ENCODE measurements at places on chromosomes 13 and 19.
A peak's percentile ranks its signal among the peaks of the same experiment; 100 is the strongest.

- no peak for DNase-seq
These were observed 39.1 kb downstream of the GPR180 start for GRCh38 chr13:94640721-94641120.

DNA sequence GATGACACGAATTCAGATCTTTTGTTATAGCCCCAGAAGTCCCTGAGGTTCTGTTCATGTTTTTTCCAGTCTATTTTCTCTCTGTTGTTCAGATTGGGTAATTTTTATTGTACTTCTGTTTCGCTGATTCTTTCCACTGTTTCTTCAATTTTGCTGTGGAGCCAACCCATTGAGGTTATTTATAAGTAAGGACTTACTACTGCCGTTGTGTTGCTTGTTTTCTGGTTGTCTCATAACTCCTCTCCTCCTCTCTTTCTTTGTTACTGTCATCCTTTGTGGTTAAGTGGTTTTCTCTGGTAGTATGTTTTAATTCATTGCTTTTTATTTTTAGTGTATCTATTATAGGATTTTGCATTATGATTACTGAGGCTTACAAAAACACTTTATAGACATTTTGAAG is 48.7 kb upstream of the GAS6 start:
- DNase-seq: no peak

DNA sequence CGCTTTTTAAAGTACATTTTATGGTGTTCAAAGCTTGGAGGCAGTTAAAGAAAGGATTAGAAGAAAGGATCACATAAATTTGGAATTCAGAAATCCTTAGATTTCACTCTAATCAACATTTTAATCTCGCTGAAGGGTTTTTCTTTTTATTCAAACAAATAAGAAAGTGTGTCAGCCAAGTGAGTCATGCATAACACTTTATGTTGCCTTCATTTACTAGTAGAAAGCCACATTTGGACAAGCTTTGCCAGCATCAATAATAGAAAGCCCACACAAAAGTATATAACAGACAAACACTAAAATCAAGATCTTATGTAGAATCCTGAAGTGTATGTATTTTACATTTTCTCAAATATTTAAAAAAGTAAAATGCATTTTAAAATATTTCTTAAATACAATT is 154.9 kb upstream of the TRPC4 start:
- DNase-seq: no peak

GRCh38 chr19:3190921-3191805 is 5.4 kb downstream of the NCLN start:
- no peak for DNase-seq

DNA sequence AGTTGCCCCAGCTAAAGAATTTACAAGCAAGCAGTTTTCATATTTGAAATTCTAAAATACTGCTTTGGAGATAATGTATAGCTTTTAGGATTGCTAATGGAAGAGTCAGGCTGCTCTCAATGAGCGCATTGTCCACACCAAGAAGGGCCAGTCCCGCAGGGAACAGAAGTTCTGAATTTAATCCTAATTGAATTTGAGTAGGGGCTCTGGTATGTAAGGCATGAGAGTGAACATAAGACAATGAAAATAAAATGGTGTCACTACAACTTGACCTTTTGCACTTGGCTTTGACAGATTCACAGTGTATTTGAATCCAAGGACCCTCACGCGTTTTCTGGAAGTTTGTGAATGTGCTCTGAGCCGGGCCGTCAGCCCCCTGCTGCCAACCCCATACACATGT is 32.6 kb downstream of the RAB20 start:
- DNase-seq: no peak

- DNase-seq: no peak
These were observed 325.1 kb downstream of the DCT start for GRCh38 chr13:94154367-94154766.

GRCh38 chr19:49441210-49441959 is at the start of gene SLC17A7:
TSS of gene SLC17A7 (minus strand) at chr19:49441527. CDS start at chr19:49441379, 148 bp downstream.
- no peak for DNase-seq

- DNase-seq: no peak
These were observed 4.2 kb downstream of the FCHO1 start for GRCh38 chr19:17755443-17755890.

- peak; percentile 73 for DNase-seq
These were observed at the start of gene ZNF575 for GRCh38 chr19:43532962-43533545. TSS of gene ZNF575 (plus strand) at chr19:43533188. CDS start at chr19:43534423, 1,235 bp downstream.

DNA sequence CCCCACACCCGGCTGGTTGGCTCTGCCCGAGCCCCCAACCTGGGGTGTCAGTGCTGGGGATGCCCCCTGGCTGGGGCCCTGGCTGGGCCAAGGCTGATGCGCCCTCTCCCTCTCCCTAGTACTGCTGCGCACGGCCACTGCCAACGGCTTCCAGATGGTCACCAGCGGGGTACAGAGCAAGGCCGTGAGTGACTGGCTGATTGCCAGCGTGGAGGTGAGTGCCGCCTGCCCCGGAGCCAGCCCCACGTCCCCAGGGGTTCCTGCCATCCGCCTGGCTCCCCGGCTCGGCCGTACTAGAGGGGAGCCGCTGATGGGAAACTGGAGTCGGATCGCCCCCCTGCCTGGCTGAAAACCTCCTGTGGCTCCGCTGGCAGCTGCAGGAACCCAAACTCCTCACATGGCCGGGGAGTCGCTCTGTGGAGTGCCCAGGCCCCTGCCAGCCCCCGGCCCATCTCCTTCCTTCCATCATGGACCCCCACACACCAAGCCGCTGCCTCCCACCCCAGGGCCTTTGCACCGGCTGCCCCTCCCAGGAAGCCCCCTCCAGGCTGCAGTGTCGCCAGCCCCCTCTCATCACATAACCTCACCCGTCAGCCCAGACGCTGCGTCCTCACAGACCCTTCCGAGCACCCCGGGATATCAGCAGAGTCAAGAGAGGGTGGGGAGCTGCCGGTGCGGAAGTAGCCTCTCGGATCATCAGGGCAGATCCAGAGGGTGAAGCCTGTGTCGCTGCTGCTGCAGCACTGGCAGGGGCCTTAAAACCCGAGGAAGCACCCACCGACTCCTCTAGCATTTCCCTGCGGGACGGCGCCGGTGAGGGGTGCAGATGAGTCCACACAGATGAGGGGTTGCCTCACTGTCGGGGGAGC is 10.6 kb downstream of the NCLN start:
- DNase-seq: no peak

- no peak for DNase-seq
These were observed 21.2 kb upstream of the PCDH8 start for GRCh38 chr13:52869621-52870020.

DNA sequence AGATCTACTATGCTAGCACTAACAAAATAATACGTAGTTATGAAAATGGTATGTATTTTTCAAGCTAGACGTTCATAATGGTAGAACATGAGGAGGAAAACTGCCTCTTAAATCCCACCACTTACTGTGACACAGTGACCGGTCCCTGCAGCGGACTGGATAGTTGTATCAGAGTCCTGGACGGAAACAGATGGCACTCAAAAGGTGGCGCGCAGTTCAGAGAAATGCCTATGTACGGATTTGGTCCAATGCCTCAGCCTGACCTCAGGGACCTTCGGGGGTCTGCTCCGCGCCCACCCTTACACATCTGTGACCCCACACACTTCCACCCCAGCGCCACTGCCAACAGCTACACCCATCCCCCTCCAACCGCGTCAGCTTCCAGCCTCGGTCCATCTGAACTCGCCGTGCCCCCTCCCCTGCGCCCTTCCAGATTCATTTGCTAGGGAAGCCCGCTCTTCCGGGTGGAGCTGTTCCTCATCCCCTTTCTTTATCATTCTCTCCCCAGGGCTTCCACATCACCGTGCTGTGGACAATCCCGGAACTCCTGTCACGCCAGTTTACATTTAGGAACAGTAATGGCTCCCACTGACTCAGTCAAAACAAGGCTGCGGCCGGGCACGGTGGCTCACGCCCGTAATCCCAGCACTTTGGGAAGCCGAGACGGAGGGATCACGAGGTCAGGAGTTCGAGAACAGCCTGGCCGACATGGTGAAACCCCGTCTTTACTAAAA is 792 bp upstream of the LENG8 start:
- DNase-seq: no peak

GRCh38 chr13:36674337-36675212 is 755 bp downstream of the SERTM1 start:
- no peak for DNase-seq

GRCh38 chr19:43446746-43447489 is 18.5 kb downstream of the LYPD3 start:
- peak; percentile 64 for DNase-seq

GRCh38 chr13:84645196-84646012 is 763.1 kb upstream of the SLITRK1 start:
- DNase-seq: no peak

DNA sequence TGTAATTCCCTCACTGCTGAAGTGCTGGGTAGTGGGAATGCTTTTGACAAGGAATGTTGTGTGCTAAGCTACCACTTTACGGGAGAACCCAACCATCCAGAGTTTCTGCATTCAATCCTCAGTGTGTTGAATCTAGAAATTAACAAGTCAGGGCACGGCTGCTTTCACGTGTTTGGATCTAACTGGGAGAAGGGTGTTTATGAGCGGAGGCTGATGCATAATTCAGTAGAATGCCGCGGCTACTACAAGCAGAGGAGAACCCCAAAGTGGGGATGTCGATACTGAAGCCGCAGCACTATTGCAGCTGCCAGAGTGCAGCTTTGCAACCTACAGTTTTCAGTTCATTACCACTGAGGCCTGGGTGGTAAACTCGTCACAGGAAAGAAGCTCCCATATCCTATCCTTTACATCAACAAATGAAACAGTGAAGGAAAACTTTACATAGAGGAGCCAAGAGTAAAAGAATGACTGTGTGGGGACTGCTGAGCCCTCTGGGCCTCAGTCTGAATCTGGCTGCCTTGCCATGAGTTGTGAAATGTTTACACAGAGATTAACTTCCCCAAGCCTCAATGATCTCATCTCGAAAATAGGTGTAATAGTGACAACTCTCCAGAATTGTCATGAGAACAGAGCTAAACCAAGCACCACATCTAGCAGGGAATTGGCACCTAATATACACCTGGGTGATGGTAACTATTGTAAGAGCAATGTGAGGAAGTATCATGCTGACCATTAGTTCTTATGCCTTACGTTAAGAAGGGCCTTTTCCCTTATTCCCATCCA is 531.7 kb downstream of the MYO16 start:
- DNase-seq: no peak

DNA sequence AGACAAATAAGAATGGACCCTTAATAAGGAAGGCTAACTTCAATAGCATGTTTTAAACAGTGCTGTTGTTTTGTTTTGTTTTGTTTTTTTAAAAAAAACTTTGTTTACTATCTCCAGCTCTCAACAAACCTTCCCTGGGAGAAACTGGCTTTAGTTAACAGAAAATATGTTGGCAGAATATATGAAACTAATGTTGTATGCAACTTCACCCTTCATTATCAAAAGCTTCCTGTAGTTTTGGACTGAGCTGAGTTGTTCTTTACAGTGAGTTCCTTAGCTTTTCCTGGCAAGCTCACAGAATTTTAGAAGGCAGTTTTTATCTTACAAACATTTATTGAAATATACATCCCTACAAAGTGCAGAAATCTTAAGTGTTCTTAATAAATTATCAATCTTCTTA is 2480.7 kb upstream of the PCDH20 start:
- DNase-seq: no peak

DNA sequence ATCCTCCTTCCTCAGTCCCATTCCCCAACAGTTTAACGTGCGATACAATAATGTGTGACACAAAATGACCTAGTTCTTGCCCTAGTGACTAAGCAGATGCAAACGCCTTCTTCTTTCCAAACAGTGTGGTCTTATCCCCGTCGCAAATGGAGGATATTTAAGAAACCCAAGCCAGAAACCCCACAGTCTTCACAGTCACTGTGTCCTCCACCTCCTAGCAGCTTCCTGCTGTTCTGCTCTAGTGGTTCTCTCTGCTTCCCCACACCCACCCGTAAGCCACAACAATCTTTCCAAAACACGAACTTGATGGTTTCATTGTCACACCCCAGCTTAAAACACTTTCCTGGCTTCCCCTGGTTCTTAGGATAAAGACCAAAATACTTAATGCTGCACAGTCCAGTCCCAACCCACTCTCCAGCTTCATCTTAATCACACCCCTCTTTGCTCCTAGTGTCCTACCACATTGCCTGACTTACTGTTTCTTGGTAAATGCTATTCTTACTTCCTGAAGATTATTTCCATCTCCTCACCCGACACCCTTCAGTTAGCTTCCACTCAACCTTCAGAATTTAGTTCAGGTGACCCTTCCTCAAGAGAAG is 32.3 kb downstream of the ITM2B start:
- DNase-seq: peak; percentile 27

DNA sequence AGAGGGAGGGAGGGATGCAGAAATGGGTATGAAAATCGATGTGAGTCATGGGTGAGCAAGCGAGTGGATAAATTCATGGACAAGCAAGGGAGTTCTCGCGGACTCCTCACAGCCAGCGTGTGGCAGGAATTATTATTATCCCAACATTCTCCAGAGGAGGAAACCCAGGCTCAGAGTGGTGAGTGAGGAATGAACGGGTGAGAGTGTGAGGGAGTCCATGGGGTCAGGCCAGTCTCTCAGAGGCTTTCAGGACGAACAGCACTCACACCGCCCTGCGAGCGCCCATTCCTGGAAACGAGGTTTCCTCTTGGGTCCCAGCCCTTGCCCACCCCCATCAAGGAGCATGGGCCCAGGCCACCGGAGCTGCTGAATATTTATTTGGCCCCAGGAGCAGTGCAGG is 6.3 kb upstream of the DNAAF3 start:
- DNase-seq: no peak

GRCh38 chr19:23286477-23286876 is 36.3 kb upstream of the ZNF724 start:
- DNase-seq: no peak

DNA sequence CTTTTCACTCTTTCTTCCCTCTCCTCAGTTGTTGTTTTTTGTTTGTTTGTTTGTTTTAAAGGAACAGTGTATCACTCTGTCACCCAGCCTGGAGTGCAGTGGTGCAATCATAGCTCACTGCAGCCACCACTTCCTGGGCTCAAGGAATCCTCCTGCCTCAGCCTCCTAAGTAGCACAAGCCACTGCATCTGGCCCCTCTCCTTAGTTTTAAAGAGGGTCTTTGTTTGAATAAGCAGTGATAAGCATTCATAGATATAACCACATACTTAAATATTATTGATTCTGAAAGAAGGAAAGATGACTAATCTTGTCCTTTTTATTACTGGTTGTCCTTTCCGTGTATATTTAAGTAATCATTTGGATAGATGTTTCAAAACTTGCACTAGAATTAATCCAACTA is 26.7 kb downstream of the ERCC5 start:
- no peak for DNase-seq

DNA sequence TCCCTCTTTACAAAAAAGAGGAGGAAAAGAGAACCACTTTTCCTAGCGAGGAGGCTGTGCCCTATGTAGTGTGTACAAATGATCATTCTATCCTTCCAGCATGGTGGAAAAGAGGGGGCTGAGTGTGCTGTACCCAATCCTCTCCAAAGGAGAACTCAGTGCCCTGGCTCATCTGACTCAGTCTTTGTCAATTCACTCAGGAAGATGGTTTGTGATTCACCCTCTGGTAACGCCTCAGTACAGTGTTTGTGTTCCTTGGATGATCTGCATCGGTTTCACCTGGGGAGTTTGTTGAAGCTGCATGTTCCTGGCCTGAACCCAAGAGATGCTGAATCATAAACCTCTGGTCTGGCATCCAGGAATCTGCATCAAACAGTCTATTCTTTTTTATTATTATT is 18.3 kb upstream of the ENOX1 start:
- DNase-seq: no peak

- DNase-seq: no peak
These were observed 4.2 kb upstream of the TNNI3 start for GRCh38 chr19:55161571-55162322.
